ENCODE measurements at places on chromosomes 7 and 10.

DNA sequence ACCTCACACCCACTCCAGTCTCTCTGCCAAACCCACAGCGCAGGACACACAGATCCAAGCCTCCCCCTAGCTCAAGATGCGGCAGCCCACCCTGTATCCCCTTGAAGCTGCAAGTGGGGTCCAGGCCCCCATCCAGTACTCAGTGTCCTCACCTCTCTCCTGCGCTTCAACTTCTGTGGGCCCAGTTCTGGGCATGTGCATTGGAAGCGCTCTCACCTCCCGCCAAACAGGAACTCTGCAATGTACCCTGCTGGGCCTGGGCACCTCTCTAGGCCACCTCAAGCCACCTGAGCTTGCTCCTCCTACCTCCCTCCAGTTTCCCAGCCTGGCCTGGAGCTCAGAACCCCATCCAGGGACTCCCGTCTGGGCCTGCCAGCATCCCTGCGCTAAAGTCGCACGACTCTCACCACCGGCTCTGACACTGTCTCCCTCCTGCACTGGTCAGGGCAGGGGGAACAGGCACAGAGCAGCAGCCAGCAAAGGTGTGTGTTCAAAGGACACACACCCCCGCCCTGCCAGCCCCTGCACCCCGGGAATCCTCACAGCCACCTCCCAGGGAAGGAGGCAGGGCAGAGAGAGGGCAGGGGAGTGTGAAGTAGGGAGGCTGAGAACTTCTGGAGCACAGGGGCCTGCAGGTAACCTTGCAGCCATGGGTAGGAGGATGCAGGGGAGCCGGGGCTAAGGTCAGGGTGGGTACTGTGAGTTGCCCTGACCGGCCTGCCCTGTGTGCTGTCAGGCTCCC lies 51.7 kb upstream of the MSMB start:
- DNase-seq = no peak

GRCh38 chr7:94298943-94299342 lies 95.8 kb upstream of the COL1A2 start:
- peak; percentile 88 for DNase-seq

DNA sequence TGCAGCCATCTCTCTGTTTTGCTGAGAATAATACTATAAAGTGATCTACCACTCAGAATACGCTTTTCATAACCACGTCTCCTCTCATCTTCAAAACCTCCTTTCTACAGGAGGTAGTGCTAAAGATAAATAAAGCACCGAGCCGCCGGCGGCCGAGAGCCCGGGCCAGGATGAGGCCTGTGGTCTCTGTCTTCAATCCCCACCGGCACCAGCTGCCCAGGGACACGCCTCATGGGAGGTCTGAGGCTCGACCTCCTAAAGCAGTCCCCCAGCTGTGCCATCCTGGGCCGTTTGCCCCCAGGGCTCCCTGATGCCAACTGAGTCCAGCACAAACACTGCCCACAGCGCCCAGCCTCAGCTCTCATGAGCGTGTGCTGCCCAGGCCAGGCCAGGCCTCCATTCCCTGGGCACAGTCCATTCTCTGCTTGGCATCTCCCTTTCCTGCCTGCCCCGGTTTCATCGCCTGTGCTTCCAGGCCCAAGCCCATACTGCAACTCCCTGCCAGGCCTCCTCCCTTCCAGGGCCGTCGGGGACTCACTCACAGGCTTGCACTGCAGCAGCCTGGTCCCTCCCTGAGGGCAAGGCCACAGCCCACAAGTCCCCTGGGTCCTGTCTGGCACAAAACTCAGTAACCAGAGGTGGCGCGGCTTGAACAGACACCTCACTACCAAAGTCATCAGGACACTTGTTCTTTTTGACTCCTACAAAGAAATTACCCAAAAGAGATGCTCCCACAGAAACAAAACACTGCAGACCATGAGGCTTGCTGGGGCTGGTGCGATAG lies 2.5 kb downstream of the INTS1 start:
- no peak for DNase-seq

GRCh38 chr7:12930534-12930933 lies 243.1 kb downstream of the ARL4A start:
- DNase-seq = no peak

- no peak for DNase-seq
Observed at GRCh38 chr7:126529254-126529653, 723.5 kb downstream of the GRM8 start.

DNA sequence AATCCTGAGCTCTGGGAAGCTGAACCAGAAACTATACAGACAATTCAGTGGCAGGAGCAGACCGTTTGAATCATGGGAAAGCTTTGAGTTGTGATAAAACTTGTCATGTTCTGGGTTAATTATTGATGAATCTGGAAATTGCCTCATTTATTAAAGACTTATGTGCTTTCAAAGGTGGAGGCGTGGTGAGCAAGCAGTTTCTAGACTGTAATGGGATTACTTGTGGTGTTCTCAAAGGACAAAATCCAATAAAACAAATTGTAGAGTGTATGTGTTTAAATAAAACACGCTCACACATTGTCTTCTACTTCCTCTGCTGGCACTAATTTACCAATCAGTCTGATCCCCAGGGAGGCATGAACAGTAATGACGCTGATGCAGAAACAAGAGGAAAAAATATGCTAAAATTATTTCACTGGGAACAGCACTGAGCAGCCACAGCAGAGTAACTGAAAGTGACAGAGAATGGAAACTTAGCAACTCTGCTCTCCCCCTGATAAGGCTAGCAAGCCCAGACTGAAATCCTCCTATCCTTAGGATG lies 25.1 kb downstream of the PARD3 start:
- peak; percentile 44 for DNase-seq

DNA sequence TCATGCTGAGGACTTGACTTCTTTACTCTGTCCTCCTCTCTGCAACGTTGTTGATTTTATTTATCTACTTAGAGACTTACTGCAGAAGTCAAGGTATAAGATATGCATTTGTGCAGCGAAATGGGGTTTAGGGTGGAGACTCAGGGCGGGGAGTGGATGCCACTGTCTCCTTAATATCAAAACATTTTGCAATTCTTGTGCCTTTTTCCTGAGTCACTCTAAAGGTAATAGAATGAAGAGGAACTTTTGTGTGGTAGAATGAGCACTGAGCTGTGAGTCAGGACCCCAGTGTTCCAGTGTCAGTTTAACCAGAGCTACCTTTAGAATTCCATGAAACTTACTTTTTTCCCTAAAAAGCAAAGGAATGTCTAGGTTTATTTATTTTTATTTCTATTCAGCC lies 78.2 kb downstream of the VTI1A start:
- peak; percentile 44 for DNase-seq

DNA sequence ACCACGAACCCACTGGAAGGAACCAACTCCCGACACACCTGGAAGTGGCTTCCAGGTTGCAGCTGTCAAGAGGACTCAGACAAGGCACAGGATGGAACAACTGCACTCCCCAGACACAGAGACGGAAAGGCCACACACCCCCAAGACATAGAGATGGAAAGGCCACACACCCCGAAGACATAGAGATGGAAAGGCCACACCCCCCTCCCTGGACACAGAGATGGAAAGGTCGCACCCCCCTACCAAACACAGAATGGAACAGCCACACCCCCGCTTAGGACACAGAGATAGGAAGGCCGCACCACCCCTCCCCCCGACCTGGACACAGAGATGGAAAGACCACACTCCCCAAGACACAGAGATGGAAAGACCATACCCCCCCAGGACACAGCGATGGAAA lies 7.6 kb downstream of the ZNF511 start:
- no peak for DNase-seq

- no peak for DNase-seq
Observed at GRCh38 chr10:109103278-109103677, 820.0 kb downstream of the XPNPEP1 start.

DNA sequence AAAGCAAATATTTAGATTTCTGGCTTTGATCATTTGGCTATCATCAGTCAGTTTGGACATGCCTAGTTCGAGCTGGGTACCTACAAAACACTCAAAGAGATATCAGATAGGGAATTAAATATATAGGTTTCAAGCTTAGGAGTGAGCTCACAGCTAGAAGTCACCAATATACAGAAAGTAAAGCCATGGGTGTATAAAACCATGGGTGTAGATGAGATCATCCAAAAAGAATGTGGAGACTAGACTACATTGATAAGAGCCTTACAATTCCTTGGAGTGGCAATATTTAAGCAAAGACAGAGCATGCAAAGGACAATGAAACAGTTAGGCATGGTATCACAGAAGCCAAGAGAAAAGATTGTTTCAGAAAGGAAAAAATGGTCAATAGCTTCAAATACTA lies 7.2 kb upstream of the RALA start:
- DNase-seq = peak; percentile 42

GRCh38 chr10:83649471-83649870 lies 489.8 kb upstream of the GHITM start:
- DNase-seq = no peak

DNA sequence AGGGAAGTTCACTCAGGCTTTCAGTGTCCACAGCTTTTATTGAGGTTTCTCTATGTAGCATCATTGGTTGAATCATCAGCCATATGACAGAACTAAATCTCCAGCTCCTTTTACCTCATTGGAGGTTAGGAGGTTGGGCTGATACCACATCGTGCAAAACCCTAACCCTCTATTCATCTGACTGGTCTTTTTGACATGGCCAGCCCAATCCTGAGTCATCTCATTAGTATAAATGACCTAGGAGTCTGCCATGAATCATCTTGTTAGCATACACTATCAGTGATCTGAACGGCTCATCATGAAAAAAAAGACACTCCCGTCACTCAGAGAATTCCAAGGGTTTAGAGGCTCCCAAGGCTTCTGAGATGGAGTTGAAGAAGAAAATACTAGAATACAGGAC lies 669.8 kb upstream of the POT1 start:
- no peak for DNase-seq

DNA sequence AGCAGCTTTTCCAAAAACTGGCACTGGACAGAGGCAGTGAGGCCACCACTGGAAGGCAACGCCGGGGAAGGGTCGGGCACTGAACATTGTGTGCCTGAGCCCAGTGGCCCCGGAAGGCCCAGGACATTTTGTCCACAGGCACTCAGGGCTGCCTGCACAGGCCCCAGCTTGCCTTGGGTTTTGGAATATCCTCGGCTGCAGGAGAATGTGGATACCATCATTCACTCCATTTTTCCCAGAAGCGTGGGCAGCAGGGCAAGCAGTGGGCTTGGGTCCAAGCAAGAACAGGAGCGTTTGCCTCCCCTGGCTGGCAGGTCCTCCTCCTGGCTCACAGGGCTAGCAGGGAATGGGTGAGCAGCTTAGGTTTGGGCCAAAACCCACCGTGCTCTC lies 147.4 kb downstream of the EBF3 start:
- no peak for DNase-seq

- DNase-seq = peak; percentile 21
Observed at GRCh38 chr7:44131173-44132029, 8.1 kb upstream of the POLD2 start.

DNA sequence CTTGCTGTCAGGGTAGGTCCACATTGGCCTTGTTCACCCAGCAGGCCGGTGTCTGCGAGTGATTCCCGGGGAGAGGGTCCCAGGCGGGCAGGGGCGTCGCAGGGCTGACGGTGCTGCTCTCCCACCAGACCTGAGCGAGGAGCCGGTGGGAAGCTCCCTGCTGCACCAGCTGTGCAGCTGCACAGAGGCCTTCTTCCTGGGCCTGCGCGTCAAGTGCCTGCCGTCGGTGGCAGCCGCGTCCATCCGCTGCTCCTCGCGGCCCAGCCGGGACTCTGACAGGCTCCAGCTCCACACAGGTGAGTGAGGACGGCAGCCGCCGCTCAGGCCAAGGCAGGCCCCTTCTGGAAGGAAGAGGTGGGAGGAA lies 14.6 kb downstream of the AMZ1 start:
- no peak for DNase-seq

DNA sequence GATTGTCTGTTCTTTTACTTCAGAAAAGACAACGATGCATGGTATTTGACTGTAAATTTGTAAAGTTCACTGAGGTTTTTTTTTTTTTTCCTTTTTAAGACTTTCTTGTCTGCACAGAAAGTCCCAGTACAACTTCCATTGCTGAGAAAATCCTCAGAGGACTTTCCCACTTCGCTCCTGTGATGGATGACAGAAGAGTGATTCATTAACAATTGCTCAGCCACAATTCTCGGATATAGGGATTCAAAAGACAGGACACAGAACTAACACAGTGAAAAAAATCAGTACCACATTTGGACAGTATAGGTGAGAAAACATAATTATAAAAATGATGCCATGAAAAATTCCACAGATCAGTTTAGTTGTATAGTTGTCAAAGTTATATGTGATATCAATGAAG lies 48.0 kb downstream of the SEC23IP start:
- DNase-seq = peak; percentile 23

DNA sequence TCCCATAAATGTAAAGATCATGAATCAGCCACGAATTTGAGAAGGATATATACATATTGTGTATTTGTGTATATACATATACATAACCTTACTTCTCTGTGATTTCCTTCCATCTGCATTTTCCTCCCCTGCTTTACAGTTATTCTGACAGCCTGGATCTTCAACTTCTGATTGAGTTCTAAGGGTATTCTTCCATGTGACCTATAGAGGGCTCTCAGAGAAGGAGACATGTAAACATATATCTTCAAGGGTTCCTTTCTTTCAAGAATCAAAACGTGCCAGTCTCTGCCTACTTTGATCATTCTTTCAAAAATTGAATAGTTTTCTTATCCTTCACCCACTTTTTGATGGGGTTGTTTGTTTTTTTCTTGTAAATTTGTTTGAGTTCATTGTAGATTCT lies 453.7 kb upstream of the POT1 start:
- DNase-seq = no peak

DNA sequence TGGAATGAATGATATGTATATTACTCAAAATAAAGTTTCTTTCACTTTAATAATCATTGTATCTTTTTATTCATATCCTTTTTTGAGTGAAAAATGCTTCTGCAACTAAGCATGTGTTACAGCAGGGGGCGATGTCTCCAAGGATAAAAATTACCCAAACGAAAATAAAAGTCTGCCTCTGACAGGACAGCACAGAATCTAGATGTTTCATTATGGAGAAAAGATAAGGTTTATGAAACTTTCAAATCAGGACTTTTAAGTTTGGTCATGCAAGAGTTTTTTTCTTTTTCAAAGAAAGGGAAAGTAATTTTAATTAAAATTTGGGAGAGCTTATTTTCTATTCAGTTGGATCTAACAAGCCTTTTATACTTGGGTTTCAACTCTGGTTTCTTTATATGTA lies 48.4 kb downstream of the TES start:
- peak; percentile 82 for DNase-seq

GRCh38 chr10:63738410-63738809 lies 217.2 kb downstream of the REEP3 start:
- peak; percentile 79 for DNase-seq

- peak; percentile 10 for DNase-seq
Observed at GRCh38 chr10:124301736-124302135, 117.0 kb downstream of the OAT start.

DNA sequence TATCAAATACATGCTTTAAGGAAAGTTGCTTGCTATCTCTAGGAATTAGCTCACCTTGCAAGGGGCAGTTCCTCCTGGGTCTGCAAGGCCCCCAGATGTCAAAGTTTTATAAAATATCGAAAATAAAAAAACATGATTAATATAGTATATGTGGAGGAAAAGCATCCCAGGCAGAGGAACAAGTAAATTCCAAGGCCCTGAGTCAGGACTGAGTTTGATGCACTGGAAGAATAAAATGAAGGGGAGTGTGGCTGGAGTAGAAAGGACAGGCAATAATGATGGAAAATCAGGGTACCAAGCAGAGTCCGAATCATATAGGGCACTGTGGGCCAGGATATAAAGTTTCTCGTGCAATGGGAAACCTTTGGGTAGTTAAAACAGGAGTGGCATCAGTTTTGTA lies 112.4 kb upstream of the EEPD1 start:
- peak; percentile 67 for DNase-seq

GRCh38 chr7:135828604-135829003 lies 80.0 kb upstream of the FAM180A start:
- DNase-seq = no peak
